ENCODE measurements at places on chromosomes 16 and 17.
A peak's percentile ranks its signal among the peaks of the same experiment; 100 is the strongest.

DNA sequence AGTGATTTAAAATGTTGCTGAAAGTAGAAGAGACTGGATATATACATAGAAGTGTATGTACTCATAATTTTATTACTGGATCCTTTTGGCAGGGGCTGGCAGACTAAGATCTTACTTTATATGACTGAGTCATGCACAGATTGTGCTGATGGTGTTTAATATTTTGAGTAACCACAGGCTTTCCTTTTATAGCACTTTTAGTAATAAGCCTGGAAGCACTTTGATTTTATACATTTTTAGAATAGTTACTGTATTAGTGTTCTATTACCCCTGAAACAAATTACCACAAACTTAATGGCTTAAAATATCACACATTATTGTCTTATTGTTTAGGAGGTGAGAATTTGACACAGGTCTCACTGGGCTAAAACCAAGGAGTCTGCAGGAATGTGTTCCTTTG, 113.4 kb upstream of the CDH8 start:
- no peak for DNase-seq
- no peaks in the 10 kb centered on the region for H3K27me3 ChIP-seq
- no peaks in the 10 kb centered on the region for H3K36me3 ChIP-seq
- no peak overlapping the region for H3K27ac ChIP-seq

DNA sequence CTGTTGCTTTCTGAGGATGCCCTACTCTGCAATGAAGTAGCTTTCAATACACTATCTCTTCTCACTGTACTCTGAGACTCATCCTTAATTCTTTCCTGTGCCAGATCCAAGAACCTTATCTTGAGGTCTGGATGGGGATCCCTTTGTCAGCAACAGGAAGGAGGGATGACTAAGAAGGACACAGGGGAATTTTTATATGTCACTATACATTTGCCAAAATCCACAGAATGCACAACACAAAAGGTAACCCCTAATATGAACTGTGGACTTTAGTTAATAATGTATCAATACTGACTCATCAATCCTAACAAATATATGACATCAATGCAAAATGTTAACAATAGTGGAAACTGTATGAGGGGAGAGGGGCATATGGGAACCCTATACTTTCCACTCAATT, 4.7 kb upstream of the RBBP6 start:
- no peak for DNase-seq
- H3K27me3 ChIP-seq: no peaks in the 10 kb centered on the region

GRCh38 chr16:19203374-19203966, 35.4 kb downstream of the SYT17 start:
- H3K4me1 ChIP-seq: no peaks in the 10 kb centered on the region
- H3K4me3 ChIP-seq: no peak overlapping the region
- H3K27me3 ChIP-seq: no peaks in the 10 kb centered on the region
- no peak overlapping the region for H3K27ac ChIP-seq
- no peak for DNase-seq

DNA sequence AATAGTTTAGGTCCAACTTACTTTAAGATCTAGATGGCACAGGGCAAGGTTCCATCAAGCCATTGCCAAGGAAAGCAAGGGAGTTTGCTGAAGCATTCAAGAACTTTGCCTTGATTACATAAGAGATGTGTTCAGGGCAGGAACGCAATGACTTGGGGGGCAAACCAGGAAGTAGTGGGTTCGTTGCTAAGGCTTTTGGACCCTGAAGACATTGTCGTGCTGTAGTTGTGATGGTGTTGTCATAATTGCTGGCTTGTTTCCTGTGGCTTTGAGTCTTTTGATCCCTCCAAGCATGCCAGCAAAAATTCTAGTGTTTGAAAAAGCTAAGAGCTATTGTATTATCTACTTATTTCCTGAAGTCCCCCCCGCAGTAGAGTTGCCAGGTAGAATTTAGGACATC, 70.7 kb upstream of the HNF1B start:
- H3K36me3 ChIP-seq: no peaks in the 10 kb centered on the region
- H3K4me3 ChIP-seq: no peak overlapping the region
- H3K27me3 ChIP-seq: no peaks in the 10 kb centered on the region
- no peaks in the 10 kb centered on the region for H3K4me1 ChIP-seq

- H3K36me3 ChIP-seq: no peaks in the 10 kb centered on the region
- no peaks in the 10 kb centered on the region for H3K4me1 ChIP-seq
- no peak overlapping the region for H3K27ac ChIP-seq
- DNase-seq: no peak
- no peaks in the 10 kb centered on the region for H3K27me3 ChIP-seq
- H3K4me3 ChIP-seq: no peak overlapping the region
These were observed 129.7 kb downstream of the LAT start for GRCh38 chr16:29114574-29114973.

DNA sequence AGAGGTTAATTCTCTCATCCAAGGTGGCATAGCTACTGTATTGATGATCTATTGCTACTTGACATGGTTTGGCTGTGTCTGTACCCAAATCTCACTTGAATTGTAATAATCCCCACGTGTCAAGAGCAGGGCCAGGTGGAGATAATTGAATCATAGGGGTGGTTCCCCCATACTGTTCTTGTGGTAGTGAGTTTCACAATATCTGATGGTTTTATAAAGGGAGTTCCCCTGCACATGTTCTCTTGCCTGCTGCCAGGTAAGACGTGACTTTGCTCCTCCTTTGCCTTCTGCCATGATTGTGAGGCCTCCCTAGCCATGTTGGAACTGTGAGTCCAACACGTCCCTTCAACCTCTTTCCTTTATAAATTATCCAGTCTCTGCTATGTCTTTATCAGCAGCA, 22.9 kb upstream of the CPPED1 start:
- no peaks in the 10 kb centered on the region for H3K36me3 ChIP-seq
- H3K27me3 ChIP-seq: no peaks in the 10 kb centered on the region
- no peak overlapping the region for H3K4me3 ChIP-seq
- no peaks in the 10 kb centered on the region for H3K4me1 ChIP-seq

- H3K4me3 ChIP-seq: no peak overlapping the region
- H3K4me1 ChIP-seq: no peaks in the 10 kb centered on the region
- DNase-seq: no peak
- H3K27me3 ChIP-seq: peaks cover 23% of the 10 kb centered on the region
These were observed 148.2 kb upstream of the HS3ST2 start for GRCh38 chr16:22665803-22666202.

DNA sequence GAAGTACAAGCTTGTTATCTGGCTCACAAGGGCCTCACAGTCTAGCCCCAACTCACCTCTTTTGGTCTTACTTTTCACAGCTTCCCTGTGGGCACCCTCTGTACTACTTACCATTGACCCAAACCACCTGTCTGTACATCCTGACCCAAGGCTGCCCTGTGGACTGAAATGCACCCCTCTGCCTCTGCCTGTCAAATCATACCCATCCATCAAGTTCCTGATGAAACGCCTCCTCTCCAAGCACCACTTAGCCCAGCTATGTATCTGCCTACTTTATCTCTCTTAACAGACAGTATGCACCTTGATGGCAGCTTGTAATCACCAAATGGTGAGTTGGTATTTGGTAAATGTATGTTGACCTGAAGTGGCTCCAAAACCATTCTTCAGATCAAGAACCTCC, 7.5 kb upstream of the MAP3K14 start:
- no peaks in the 10 kb centered on the region for H3K36me3 ChIP-seq
- no peaks in the 10 kb centered on the region for H3K27me3 ChIP-seq
- H3K4me1 ChIP-seq: peaks cover 30% of the 10 kb centered on the region

DNA sequence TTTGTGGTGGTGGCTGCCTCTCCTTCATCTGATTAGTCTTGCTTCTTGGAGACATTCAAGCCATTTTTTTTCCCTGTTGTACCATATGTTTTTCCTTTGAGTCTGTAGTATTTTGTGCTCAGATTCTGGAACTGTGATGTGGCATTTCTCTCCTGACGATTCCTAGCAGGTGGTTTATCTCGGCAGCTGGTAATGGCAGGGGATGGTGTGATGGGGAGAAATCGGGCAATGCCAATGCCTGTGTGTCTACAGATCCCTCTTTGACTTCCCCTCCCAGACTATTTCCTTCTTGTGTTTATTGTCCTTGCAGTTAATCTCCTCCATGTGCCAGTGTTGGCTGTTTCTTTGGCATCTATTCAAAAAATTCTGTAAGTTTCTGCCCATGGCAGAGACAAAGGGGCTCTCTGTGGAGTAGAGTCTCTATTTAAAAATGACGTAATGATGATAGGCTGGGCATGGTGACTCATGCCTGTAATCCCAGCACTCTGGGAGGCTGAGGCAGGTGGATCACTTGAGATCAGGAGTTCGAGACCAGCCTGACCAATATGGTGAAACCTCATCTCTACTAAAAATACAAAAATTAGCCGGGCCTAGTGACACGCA, 90.2 kb upstream of the ERCC4 start:
- peaks cover 10% of the 10 kb centered on the region for H3K27me3 ChIP-seq
- H3K36me3 ChIP-seq: no peaks in the 10 kb centered on the region
- no peak overlapping the region for H3K27ac ChIP-seq
- H3K4me1 ChIP-seq: no peaks in the 10 kb centered on the region

GRCh38 chr17:74190807-74191406, 12.6 kb upstream of the RPL38 start:
- DNase-seq: no peak
- H3K27me3 ChIP-seq: no peaks in the 10 kb centered on the region
- no peak overlapping the region for H3K27ac ChIP-seq
- no peak overlapping the region for H3K4me3 ChIP-seq
- no peaks in the 10 kb centered on the region for H3K36me3 ChIP-seq

- no peak overlapping the region for H3K4me3 ChIP-seq
- no peaks in the 10 kb centered on the region for H3K36me3 ChIP-seq
- H3K4me1 ChIP-seq: peaks cover 87% of the 10 kb centered on the region
- no peaks in the 10 kb centered on the region for H3K27me3 ChIP-seq
- H3K27ac ChIP-seq: peak overlapping the region; percentile 92
- DNase-seq: no peak
These were observed 5.6 kb downstream of the GLIS2 start for GRCh38 chr16:4321286-4322120.

Measured in Panc1 (cell line).